ENCODE measurements at places on chromosomes 13 and 19.

DNA sequence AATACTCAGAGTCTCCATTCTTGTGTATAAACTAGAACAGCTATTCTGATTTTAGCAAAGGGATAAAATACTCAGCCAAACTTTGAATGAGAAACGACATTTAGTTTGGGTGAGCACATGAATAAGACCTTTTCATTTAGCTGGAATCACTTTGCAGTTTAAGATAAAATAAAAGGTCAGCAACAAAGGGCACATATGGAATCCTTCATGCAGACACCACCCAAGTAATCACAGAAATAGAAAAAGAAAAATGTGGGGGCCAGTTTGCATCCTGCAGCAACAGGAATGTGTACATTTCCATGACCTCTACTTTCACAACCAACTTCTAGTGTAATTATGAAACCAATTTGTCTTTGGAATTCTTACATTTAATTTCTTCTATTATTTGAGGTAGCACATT is 1637.4 kb downstream of the PCDH9 start:
- no peak for DNase-seq

DNA sequence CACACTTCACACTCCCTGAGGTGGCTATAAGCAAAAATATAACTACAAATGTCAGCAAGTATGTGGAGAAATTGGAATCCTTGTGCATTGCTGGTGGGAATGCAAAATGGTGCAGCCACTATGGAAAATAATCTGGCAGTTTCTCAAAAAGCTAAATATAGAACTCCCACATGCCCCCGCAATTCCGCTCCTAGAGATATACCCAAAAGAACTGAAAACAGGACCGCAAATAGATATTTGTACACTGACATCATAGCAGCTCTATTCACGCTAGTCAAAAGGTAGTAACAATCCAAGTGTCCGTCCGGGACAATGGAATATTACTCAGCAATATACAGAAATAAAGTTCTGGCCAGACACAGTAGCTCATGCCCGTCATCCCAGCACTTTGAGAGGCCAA is 31.5 kb upstream of the TPM4 start:
- DNase-seq, result no peak

- DNase-seq, result no peak
These were observed 61.5 kb downstream of the GJA3 start for GRCh38 chr13:20099319-20099718.

GRCh38 chr13:101712026-101712348 is 259.5 kb downstream of the ITGBL1 start:
- no peak for DNase-seq

DNA sequence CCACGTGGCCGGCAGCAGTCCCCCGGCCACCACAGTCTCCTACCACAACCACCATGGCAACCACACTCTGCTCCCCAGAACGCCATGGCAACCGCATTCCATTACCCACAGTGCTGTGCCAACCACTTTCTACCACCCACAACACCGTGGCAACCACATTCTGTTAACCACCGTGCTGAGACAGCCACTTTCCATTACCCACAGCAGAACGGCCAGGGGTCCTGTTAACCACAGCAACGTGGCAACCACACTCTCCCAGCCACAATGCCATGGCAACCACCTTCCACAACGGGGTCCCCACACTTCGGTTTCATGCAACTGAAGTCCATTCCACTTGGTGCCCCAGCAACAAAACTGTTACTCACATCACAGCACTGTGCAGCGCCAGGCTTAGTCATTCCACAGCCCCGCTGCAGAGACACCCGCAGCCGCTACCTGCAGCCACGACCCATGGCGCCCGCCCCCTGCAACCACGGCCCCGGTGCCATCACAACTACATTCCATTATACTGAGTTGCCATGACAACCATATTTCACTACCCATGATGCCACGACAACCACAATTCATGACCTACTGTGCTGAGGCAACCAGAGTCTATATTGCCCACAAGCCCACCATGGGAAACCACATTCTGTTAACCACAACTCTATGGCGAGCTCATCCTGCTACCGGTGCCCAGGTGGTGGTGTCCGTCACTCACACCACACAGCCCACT is 10.0 kb downstream of the DPF1 start:
- no peak for DNase-seq

DNA sequence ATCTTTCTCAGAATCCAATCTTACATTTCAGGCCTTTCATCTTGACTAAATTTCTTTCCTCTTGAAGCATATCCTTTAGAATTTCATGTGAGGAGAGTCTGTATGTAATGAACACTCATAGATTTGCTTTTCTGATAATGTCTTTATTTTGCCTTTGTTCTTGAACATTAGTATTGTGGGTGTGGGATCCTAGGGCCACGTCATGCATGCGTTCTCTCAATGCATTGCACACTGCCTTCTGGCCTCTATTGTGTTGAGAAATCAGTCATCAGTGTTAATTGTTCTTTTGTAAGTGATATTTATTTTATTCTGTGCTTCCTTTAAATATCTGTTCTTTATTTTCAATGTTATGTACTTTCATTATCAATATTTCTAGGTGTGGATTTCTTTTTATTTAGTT is 364.9 kb downstream of the OXGR1 start:
- no peak for DNase-seq

- no peak for DNase-seq
These were observed 151.3 kb downstream of the CYSLTR2 start for GRCh38 chr13:48804821-48805601.

DNA sequence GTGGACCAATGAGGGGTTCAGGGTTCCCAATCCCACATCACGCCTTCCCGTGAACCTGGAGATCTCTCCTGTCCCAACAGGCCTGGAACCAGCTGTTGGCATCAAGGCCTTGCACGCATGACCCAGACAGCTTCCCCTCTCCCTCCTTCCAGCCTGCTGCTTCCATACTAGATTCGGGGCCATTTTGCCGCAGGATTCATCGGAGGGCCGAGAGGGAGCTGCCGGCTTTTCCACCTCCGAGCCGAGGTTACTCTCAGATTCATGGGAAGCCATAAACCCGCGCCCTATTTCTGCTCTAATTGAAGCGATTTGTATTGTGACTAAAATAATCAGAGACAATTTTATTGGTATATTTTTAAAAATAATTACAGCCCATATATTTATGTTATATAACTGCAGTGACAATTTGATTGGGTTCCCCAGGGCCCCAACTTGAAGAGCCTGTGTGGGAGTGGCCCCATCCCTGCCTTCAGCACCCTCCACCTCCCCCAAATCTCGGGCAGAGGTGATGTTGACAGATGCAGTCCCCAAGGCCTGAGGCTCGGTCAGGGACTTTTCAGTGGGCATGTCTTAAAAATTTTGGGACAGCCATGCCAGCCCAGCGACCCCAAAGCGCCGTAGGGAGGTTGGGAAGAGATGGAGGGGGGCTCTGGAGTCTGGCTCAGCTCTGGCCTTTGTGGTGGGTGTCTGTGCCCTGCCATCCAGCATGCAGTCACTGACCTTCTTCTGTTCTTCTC is 30.8 kb upstream of the PEPD start:
- DNase-seq, result no peak

- DNase-seq, result no peak
These were observed 1.2 kb downstream of the CHST8 start for GRCh38 chr19:33622809-33623511.

DNA sequence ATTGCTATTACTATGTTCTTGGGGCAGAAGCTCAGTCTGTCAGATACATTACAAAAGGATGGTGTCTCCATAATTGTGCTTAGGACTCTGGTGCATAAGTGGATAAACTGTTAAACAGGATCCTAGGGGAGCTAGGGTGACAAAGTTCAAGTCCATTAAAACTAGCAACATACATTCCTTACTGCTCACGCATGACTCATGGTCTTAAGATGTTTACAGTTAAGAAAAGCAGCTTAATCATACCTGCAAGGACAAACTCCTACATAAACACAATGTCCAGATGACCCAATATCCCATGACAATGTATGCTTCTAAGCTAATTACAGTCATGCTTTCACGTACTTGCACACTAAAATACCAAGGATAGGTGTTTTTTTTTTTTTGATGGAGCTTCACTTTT is 3.5 kb upstream of the ZNF701 start:
- peak; percentile 11 for DNase-seq

DNA sequence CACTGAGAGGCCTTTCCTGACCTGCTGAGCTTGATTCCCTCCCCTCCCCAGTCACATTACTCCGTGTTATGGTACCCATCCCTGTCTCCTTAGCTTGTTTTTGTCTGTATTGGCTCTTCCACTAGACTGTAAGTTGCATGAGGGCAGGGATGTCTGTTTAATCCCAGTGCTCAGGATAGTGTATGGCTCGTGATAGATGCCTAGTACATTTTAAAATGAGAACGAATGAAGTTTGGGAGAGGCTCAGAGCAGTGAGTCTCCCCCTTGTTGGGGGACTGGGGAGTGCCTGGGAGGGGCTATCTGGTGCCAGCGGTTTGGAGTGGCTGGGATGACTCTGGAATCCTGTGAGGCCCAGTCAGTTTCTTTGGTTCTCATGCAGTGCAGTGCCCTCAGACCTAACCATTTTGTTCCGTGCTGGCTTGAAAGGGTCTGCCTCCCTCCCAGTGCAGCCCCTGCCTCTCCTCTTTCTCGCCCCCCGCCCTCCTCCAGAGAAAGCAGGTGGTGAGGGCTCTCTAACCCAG is 35.5 kb downstream of the ACTN4 start:
- no peak for DNase-seq

DNA sequence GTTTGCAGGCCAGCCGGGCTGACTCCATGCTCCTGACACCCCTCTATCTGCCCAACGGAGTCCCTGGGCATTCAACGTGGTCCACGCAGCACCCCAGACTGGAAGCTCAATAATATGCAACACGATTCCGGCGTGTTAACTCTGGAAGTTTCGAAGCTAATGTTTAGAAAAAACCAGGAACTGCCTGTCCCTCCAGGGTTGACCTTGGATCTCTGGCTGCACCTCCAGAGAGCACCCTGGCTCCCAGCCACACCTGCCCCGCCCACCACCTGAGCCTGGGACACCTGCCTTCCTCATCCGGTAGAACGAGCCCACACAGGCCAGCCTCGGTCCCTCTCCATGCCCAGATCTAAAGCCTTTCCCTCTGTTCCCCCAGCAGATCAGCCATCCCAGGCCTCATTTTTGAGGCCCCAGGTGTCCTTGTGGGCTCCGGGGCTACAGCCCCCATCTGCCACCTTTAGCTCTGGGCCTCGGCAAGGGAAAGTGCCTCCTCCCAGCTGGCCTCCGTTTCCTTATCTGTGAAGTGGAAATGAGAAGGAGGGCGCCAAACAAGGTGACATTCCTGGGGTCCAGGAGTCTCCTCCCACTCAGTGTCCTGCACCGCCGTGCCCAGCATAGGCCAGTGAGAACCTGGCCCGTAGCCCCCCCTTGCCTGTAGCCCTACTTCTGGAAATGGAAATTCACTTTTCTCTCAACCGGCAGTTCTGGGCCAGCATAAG is 38.7 kb downstream of the KLF2 start:
- DNase-seq, result peak; percentile 21

DNA sequence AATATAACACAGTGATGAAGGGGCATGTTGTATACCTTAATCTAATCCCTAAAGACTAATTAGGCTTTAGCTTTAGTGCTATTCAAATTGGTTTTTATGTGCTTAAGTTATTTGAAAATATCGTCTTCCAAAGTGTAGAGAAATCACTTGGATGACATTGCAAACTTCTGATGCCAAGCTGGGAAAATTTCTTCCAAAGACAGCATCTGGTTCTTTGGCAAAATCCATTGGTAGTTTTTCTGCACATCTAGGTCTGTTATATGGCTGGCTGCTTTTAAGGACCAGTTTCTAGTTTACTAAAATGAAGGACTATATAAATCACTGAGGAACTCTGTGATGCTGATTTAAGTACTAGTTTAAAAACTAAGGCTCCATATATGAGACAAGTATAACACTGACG is 2362.3 kb downstream of the PCDH9 start:
- DNase-seq, result no peak

DNA sequence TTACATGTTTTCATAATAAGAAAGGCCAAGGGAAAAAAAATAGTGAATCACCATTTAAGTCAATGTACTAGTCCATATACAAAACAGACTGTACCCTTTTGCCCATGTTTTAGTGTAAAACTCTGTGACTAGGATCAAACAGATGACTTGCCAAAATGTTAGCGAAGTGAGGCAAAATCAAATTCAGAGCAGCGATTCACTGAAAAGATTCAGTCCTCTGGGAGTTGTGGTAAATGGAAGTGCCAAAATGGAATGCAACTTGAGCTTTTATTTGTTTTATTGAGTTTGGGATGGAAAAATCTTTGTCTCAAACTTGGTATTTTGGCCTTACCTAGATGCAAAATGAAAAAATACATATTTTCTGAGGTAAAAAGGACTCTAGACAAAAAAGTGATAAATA is 9.1 kb downstream of the CDADC1 start:
- no peak for DNase-seq

DNA sequence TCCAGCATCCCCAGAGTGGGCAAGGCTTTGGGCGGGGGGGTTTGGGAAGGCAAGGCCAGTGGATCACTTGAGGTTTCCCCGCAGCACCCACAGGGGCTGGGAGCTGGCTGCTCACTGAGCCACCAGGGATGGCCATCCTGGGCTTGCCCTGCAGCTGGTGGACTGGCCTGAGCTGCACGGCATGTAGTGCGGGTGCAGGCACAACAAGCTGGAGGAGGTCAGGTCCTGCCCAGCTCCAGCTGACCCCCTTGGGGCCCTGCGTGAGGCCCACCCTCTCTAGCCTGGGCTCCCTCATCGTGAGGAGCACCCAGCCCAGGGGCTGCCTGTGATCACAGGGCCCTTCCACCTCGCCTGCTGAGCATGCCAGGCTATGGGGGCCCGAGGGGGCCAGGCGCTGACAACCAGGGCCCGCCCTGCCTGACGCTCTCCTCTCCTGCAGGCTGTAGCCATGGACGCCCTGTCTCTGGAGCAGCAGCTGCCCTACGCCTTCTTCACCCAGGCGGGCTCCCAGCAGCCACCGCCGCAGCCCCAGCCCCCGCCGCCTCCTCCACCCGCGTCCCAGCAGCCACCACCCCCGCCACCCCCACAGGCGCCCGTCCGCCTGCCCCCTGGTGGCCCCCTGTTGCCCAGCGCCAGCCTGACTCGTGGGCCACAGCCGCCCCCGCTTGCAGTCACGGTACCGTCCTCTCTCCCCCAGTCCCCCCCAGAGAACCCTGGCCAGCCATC is 22.9 kb downstream of the COMP start:
- no peak for DNase-seq

DNA sequence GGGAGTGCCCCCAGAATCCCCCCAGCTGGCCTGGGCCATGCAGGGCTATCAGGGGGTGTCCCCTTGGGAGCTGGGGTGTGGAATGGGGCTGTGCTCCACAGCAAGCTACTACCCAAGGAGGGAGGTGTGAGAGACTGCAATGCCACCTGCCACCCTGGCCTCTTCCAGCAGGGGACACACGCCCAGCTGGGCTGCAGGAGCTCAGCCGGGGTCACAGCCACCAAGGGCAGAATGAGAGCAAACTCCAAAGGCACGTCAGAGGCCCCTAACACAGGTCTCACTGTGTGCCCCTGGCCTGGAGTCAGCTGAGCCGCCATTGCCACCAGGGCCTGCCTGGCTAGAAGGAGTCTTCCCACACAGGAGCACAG is 55.5 kb downstream of the MLLT1 start:
- no peak for DNase-seq

DNA sequence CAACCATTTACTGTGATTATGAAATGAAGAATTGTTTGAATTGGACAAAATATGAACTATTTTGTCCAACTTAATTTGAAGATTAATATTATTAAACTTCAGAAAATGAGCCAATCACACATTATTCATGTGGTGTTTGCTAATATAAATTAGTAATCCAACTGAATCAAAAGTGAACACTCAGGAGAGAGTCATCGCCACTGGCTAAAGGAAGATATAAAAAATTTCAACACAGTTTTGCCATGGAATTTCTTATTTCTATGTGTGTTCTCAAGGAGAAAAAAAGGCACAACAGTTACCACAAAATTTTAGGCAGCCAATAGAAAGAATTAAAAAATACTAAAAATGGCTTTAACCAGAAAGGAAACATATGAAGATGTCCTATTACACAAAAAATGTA is 2683.8 kb downstream of the PCDH9 start:
- DNase-seq, result no peak

GRCh38 chr19:48397263-48398101 is 4.0 kb downstream of the GRIN2D start:
- DNase-seq, result no peak
